ENCODE measurements at places on chromosomes 13 and 19.

DNA sequence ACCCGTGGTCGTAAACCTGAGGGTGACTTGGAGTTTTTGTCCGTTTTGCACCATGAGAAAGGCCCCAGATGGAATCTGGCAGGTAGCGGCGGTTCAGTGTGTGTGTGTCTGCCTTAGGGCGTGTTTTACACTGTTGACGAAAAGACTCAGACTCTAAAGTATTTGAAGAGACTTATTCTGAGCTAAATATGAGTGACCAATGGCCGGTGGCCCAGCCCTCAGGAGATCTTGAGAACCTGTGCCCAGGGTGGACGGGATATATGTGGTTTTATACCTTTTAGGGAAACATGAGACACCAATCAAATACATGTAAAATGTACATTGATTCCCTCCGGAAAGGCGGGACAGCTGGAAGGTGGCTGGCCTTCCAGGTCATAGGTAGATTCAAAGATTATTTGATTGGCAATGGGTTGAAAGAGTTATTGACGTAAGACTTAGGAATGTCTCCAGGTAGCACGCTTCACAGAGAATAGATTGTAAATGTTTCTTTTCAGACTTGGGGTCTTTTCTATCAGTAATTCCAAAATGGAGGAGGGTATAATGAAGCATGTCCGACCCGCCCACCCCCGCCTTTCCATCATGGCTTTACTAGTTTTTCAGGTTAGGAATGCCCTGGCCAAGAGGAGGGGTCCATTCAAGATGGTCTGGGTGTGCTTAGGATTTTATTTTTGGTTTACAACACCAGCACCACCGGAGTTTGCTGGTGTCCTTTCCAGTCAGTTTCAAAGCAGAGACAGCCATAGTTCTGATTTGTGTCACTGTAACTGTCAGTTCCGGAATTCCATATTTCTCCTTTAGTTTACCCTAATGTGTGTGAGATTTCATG lies 1.0 kb upstream of the ZNF529 start:
- no peak for DNase-seq

DNA sequence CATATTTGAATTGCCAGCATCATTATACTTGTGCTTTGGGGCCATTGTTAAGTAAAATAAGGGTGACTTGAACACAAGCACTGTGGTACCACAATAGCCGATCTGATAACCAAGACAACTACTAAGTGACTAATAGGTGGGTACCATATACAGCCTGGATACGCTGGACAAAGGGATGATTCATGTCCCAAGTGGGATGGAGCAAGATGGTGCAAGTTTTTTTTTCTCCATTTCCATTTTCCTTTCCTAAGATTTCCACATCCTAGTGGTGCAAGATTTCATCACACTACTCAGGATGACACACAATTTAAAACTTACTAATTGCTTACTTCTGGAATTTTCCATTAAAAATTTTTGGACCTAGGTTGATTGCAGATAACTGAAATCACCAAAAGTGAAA lies 15.1 kb downstream of the BRCA2 start:
- DNase-seq: no peak

- peak; percentile 83 for DNase-seq
These were observed 401 bp upstream of the ZNF765 start for GRCh38 chr19:53394522-53394973.

DNA sequence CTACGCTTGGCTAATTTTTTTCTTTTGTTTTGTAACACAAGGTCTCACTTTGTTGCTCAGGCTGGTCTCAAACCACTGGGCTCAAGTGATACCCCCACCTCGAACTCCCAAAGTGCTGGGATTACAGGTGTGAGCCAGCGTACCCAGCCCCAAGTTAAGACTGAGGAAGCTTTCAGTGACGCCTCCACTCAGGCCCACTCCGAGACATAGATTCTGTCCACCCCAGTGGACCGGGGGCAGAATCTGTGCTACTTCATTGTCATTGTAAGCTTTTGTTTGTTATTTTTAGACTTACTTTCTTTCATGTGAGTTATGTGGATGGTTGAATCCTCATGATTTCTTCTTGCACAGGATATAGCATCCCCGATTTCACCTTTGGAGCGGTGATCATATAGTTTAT lies 156.9 kb upstream of the TSHZ3 start:
- DNase-seq: no peak

GRCh38 chr13:27375686-27376326 lies 48.6 kb upstream of the GTF3A start:
- DNase-seq: no peak

- no peak for DNase-seq
These were observed 7.7 kb downstream of the ATP7B start for GRCh38 chr13:52003541-52003940.

DNA sequence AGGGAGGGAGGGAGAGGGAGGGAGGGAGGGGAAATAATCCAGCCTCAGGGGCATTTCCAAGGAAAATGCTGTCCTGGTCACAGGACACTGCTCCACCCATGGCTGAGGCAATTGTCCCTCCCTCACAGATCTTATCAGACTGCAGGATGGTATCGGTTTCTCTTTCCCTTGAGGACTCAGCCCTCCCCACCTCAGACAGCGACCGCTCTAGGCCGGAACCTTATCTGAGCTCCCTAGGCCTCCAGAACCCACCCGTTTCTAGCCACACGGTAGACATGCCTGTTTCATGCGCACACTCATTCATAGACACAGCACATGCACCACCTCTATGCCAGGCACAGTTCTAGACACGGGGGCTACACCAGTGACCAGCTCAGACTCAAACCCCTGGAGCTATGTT lies 10.0 kb upstream of the IZUMO2 start:
- DNase-seq: no peak

DNA sequence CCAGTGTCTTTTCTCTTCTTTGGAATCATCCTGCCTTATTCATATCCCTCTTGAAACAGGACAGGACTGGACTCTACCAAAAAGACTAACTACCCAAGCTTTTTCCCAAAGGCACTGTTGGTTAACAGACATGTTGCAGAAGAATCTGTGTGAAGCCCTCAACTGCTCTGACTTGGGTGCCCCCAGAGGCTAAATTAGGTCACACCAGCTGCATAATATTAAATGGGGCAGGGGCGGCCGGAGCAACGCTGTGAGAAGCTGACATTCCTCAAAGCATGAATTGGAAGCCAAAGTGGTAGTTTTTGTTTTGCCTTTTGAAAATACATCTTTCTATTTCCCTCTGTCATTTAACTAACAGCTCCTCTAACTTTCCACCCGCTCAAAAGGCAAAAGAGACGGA lies 185.9 kb downstream of the LHFPL6 start:
- no peak for DNase-seq

GRCh38 chr13:24630851-24631620 lies 49.2 kb upstream of the ATP12A start:
- DNase-seq: no peak

- peak; percentile 76 for DNase-seq
These were observed 1.6 kb downstream of the RPL18 start for GRCh38 chr19:48617146-48617937.

GRCh38 chr19:3108775-3109174 lies 14.6 kb downstream of the GNA11 start:
- DNase-seq: peak; percentile 87

- no peak for DNase-seq
These were observed 72.3 kb downstream of the C1QTNF9 start for GRCh38 chr13:24381541-24382265.

Data from spleen (tissue), 13 donors.